ENCODE measurements at places on chromosomes 12 and 14.

GRCh38 chr12:28253161-28253641 lies 62.9 kb downstream of the CCDC91 start:
- DNase-seq: no peak

- no peak for DNase-seq
These were observed 65.0 kb downstream of the TESC start for GRCh38 chr12:117034249-117034648.

GRCh38 chr12:17528394-17528793 lies 561.6 kb downstream of the RERGL start:
- no peak for DNase-seq

- no peak for DNase-seq
These were observed 19.6 kb upstream of the C12orf42 start for GRCh38 chr12:103515341-103515740.

GRCh38 chr14:95442016-95442632 lies 74.3 kb downstream of the SYNE3 start:
- no peak for DNase-seq

DNA sequence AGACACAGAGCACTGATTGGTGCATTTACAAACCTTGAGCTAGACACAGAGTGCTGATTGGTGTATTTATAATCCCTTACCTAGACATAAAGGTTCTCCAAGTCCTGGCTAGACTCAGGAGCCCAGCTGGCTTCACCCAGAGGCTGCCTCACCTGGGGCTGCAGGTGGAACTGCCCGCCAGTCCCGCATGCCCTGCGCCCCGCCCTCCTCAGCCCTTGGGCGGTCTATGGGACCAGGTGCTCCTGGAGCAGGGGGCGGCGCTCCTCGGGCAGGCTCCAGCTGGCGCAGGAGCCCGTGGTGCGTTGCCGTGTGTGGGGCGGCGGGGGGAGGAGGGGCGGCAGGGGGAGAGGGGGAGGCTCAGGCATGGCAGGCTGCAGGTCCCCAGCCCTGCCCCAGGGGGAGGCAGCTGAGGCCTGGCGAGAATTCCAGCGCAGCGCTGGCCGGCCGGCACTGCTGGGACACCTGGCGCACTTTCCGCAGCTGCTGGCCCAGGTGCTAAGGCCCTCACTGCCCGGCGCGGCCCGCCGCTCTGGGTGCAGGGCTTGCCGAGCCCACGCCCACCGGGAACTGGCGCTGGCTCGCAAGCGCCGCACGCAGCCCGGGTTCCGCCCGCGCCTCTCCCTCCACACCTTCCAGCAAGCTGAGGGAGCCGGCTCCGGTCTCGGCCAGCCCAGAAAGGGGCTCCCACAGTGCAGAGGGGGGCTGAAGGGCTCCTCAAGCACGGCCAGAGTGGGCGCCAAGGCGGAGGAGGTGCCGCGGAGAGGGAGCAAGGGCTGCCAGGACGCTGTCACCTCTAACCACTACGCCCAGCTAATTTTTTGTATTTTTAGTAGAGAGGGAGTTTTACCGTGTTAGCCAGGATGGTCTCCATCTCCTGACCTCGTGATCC lies 3.1 kb upstream of the SLCO1B3 start:
- DNase-seq: no peak

GRCh38 chr12:8828257-8829124 lies 6.1 kb downstream of the A2ML1 start:
- no peak for DNase-seq

- no peak for DNase-seq
These were observed 69.3 kb downstream of the SERPINA3 start for GRCh38 chr14:94681300-94682060.

GRCh38 chr14:81550001-81550637 lies 16.5 kb upstream of the SEL1L start:
- DNase-seq: no peak

- DNase-seq: no peak
These were observed 52.6 kb upstream of the MMP17 start for GRCh38 chr12:131775392-131776236.

- DNase-seq: no peak
These were observed 724.8 kb downstream of the C12orf50 start for GRCh38 chr12:87304406-87304805.

- DNase-seq: no peak
These were observed 327.6 kb upstream of the SFSWAP start for GRCh38 chr12:131383291-131383690.
